Stimulated activated CD8-positive, alpha-beta memory T cell treated with anti-CD3 and anti-CD28 coated beads, Interleukin-4, amount 100 ng/mL, for 4 hours (primary cell): ENCODE measurements at places on chromosomes 3 and 15.

DNA sequence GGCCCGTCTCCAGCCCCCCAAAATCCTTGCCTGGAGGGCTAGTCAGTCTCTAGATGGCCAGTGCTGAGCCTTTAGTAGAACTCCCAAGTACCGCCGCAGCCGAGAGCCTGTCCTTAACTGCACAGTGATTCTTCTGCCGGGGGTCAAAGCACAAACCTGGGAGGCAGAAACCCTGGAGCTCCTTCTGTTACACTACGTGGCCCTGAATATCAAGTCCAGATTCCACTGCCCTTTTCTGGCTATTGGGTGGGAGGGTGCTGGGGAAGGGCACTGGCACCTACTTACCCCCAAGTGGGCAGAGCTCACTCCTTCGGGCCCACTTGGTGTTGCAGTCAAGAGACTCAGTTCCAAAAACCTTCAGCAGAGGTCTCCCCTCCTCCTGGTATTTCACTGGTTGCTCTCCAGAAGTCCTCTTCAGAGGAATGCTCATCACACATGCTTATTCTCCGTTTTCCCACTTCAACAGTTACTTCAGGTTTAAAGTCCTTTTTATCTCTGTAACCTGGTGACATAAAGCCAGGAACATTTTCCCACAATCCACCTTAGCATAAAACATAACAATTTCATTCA, 10.8 kb downstream of the PDHB start:
- DNase-seq, result no peak

DNA sequence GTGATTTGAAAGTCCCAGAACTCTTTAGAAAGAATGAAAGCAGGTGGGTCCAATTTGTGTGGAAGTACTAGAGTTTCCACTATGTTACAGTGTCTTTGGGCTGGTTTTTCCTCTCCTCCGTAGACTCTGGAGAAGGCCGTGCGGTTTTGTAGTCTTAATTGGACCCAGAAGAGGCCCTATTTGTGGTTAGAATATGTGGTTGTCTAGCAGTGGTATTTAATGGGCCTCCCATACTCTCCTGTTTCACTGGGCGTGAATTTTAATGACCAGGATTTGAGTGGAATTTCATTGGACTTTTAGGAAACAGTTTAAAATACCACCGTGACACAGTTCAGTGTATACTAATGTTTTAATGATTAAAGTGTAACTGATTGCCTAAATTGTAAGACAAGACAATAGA, 182.3 kb downstream of the BBX start:
- no peak for DNase-seq

- DNase-seq, result no peak
Observed at GRCh38 chr15:79314811-79315210, 3.9 kb downstream of the TMED3 start.

GRCh38 chr3:112779558-112780480, 66.8 kb downstream of the CD200R1L start:
- no peak for DNase-seq

- no peak for DNase-seq
Observed at GRCh38 chr3:11246663-11246970, 25.6 kb upstream of the ATG7 start.

GRCh38 chr3:196645897-196646665, 6.6 kb downstream of the NRROS start:
- no peak for DNase-seq

DNA sequence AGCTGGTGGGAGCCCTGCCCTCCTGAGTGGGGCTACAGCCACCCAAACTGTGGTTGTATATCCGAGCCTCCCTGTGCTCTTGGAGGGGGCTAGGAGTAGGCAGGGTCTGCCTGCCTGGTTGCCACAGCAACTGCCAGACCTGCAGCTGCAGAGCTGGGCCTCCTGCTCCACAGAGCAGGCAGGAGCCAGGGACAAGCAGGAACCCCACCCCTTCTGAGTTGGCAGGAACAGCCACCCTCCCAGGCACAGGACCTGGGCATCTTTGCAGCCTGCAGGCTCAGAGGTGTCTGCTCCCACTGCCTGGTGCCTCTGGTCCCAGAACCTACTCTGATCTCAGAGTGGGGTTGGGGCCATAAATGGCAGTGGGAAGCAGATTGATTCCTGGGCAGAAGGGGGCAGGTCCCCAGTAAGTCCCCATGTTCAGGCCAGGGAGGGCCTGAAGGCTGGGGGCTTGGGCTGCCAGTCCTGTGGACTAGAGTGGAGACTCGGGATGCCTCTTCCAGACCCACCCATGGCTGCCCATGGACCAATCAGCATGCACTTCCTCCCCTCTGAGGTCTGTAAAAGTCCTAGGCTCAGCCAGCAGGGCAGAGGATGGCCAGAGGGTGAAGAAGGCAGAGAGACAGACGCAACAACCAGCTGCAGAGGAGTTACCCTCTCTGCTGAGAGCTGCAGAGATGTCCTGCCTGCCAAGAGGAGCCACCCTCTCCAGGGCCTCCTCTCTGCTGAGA, 10.3 kb upstream of the LRRC31 start:
- DNase-seq, result no peak

DNA sequence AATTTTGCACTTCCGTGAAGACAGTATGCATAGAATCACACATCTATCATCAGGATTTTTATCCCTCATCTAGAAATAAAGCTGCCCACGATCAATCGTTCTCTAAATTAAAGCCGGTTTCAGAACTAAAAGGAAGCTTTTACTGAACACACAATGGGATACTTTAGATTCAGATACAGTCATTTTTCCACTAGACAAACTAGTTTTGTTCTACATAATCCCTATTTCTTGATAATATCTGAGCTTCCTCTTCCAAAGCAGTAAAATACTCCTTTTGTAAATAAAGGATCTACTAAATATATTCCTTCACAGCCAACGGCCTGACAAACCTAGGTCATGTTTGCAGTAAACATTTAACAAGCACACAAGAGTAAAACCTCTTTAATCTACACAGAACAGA, 2.0 kb upstream of the GANC start:
- DNase-seq, result no peak

- no peak for DNase-seq
Observed at GRCh38 chr15:85044894-85045293, 63.2 kb downstream of the PDE8A start.

DNA sequence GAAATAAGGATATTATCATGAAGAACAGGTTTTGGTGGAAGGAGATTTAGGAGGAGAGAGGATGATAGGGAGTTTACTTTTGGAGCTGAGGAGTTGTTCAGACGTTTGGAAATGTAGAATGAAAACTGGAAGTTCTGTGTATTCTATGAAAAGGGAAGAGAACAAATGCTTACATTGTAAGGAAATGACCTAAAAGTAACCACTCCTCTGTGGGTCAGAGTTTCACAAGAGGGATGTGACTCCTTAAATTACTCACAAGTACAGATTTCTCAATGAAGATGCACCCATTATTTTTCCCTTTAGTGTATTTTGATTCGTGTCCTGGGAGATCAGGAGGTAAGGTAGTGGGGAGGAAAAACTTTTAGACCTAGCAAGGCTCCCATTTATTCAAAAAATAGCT, 4.0 kb downstream of the RNF13 start:
- no peak for DNase-seq

DNA sequence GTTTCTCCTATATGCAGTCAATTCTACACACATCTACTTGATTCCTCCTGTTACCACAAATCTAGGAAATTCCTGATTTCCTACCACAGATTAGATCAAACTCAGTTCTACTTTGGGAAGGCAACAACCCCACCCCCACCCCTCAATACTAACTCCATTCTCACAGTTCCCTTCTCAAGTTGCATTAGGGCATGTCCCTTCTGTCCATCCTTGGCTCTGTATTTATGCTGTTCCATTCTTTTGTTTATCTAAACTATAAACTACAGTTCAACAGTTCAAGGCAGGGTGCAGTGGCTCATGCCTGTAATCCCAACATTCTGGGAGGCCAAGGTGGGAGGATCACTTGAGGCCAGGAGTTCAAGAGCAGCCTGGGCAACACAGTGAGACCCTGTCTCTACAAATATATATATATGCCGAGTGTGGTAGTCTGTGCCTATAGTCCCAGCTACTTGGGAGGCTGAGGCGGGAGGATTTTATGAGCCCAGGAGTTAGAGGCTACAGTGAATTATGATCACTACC, 25.2 kb upstream of the IMPDH2 start:
- no peak for DNase-seq

DNA sequence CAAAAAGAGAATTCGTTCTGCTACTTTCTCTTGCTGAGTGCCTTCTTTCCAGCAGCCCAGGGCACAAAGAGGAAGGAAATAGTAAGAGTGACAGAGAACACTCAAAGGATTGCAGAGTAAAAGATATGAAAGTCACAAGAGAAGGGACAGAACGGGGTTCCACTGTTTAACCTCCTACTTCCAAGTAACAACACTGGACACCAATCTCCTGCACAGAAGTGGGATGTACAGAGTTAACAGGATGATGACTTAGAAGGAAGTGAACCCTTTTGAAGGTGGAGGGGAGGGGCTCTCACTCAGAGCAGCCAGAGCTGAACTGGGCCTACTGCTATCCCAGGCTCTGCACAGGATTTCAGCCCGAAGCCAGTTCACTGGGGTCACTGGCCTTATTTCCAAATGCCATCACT, 130.1 kb upstream of the PRICKLE2 start:
- DNase-seq, result no peak

- no peak for DNase-seq
Observed at GRCh38 chr15:81789403-81789802, 256.4 kb downstream of the MEX3B start.

DNA sequence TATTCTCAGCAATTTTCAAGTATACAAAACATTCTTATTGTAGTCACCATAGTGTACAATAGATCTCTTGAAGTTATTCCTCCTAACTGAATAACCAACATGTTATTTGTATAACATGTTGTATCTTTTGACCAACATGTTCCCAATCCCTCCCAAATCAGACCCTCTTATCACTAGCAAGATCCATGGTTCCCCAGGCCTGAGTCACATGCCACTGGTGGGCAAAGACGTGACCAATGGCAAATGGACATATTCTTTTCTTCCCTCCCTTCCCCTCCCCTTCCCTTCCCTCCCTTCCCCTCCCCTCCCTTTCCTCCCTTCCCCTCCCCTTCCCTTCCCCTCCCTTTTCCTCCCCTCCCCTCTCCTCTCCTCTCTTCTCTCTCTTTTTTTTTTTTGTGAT, 45.4 kb downstream of the AMOTL2 start:
- DNase-seq, result no peak

DNA sequence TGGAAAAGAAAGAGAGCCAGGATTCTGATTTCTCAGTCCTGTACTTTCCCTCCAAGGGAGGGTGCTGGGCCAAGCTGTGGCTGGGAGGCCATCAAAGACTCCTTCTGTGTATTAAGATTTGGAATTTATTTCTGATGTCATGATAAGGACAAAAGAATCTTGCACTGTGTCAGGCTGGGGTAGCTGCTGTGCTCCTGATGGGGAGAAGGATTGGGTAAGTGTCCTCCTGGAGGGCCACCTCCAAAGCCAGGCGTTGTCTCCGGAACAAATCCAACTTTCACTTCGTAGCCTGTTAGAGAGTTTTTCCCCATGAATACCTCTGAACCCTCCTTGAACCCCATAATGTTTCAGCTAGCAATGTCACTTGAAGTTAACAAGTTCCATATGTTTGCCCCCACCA, 29.9 kb downstream of the CLDN11 start:
- no peak for DNase-seq

DNA sequence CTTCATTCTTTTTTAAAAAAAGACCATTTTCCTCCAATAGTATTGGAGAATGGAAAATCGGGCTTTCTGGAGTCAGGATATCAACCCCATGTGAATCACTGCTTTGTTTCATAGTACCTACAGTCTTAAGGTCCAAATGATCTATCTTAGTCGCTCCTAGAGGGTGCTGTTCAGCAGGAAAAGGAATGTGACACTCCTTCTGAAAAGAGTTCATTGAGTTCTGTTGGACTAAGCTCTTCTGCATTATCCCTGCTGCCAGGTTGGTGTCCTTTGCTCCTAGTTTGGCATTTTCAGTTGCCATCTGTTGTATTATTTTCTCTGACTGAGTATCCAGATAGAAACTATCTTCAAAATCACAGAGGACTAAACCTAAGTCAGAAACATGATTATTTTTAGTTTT, 57.2 kb downstream of the POLQ start:
- no peak for DNase-seq

GRCh38 chr3:117645561-117646242, 936.1 kb downstream of the TUSC7 start:
- no peak for DNase-seq

- no peak for DNase-seq
Observed at GRCh38 chr15:39499042-39499441, 81.8 kb upstream of the THBS1 start.

DNA sequence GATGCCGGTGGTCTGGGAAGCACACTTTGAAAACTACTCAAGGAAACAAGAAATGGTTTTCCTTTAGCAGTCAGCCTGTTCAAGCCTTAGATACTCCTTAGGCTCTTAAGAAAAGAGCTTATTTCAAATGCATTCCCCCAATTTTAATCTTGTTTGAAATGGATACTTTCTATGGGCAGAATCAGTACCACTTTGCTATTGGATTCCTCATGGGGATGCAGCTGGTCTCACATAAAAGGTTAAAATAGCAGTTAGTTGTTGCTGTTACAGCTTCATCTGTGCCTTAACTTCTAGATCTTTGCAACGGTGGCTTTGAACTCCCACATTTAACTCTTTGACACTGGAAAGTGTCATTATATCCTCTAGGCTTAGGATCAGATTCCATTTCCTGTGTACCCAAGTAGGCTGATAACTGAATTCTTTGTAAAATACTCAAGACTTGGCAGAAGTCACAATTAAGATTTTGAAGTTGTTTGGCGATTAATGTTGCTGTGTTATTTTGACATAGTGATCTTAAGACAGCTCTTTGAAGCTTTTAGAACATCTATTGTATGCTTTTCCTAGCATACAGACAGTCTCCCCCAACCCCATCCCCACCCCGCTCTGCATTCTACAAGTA, 2.2 kb downstream of the THBS1 start:
- DNase-seq, result no peak

- DNase-seq, result peak; percentile 46
Observed at GRCh38 chr15:78859971-78860719, 12.5 kb upstream of the MORF4L1 start.

- DNase-seq, result no peak
Observed at GRCh38 chr3:186440891-186441290, 78.9 kb upstream of the DGKG start.

DNA sequence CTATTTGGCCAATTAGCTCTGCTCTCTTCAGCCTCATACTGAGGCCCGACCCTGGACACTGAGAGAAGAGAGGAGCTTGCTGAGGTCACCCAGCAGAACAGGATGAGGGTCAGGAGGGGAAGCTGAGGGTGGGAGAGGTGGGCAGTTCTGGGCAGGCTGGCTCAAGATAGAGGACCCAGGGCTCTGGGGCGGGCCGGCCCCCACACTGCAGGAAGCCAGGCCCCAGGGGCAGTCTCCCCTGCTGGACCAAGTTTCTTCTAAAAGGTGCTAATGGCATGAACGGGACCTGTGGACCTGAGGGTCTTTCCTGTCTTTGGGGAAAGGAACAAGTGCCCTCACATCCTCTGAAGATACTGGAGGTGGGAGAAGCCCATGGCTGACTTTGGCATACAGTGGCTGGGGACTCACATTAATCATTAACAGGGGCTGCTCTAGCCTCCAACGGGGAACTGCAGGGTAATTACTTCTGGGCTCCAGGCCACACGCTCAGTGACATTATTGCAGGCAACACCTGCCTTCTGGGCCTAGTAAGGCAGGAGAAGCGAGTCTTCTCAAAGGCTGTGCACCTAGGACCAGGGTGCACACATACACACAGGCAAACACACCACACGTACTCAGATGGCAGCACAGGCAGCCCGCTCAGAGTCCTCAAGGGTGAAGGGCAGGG, 10.6 kb downstream of the HCN4 start:
- no peak for DNase-seq

GRCh38 chr3:158789592-158789991, 12.3 kb upstream of the MFSD1 start:
- no peak for DNase-seq

- DNase-seq, result no peak
Observed at GRCh38 chr15:100116416-100117190, 225.2 kb downstream of the ADAMTS17 start.
